ENCODE measurements at places on chromosomes 12 and 14.
A peak's percentile ranks its signal among the peaks of the same experiment; 100 is the strongest.

DNA sequence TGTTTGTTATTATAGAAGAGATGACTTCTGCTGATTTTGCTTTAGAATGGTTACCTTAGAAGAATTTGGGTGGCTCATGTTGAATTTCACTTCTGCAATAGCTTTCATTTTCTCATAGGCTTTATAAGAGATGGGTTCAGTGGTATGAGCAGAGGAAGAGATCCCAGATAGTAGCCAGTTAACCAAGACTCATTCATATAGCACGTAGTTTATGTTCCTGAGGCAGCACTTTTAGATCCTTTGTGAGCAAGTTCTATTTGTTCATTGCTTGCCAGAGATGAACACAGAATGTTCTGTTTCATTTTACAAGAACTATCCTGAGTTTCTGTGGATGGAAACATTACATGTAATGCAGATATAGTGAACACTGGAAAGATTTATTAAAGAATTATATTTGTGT is 32.2 kb downstream of the RAB21 start:
- DNase-seq = no peak

DNA sequence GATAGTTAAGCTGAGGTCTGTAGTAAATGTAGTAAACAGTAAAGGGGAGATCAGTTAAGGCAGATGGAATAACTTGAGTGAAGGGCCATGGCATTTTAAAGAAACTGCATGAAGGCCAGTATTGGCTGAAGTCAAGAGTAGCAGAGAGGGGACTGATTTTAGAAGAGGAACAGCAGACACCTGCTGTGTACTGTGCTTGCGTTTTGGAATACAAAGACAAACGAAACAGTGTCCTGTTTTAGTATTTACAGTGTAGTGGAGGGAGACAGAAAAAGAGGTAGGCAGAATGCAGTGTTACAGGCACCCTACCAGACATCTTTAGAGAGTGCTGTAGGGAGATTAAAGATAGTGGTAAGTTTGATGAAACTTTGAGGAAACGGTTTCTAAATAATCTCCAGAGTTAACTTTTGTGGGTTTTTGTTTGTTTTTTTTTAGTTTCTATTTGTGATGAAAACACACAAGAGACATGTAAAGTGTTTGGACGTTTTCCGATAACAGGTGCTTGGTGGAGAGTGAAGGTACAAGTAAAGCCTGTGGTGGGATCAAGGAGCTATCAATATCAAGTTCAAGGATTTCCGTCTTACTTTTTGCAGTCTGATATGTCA is 2.1 kb downstream of the HELB start:
- no peak for DNase-seq

DNA sequence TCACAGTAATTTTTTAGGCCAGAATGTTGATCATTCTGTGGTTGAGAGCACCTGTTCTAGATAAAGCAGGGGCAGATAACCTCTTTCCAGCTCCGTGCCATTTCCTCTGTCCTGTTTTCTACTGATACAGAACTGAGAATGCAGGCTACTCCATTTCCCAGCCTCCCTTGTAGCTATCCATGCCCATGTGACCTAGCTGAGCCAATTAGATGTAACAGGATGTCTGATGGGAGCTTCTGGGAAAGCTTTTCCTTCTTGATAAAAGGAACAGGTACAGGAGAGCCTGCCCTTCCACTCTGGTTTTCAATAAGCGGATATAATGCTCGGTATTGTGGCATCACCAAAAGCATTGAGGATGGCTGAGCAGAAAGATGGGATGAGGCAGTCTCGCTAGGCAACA is 54.2 kb downstream of the LRRC74A start:
- DNase-seq = no peak

DNA sequence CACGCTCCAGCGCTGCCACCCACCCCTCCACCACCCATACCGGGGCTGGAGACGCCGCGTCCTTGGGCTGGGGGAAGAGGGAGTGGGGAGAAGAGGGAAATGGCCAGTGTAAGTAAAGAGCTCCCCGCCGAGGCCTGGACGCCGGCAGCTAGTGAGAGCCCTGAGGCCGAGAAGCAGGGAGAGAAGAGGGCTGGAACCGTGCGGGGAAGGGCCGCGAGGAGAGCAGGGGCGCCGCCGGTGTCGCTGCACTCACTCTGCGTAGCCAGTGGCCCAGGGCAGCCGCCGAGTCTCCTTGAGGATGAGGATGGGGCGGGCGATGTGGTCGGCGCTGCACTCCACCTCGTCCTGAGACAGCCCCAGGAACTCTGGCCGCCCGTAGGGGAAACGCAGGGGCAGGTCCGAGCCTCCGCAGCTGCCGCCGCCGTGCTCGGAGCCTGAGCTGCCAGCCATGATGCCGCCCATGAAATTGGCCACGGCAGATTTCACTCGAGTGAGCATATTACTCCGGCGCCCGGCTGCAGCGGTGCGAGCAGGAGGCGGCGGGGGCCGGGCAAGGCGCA is 631 bp downstream of the PPM1H start:
- no peak for DNase-seq

- no peak for DNase-seq
Observed at GRCh38 chr14:63666335-63666734, 24.7 kb upstream of the WDR89 start.

- no peak for DNase-seq
Observed at GRCh38 chr14:81751198-81751597, 217.5 kb upstream of the SEL1L start.

- DNase-seq = no peak
Observed at GRCh38 chr12:15209782-15210181, 11.4 kb downstream of the RERG start.

DNA sequence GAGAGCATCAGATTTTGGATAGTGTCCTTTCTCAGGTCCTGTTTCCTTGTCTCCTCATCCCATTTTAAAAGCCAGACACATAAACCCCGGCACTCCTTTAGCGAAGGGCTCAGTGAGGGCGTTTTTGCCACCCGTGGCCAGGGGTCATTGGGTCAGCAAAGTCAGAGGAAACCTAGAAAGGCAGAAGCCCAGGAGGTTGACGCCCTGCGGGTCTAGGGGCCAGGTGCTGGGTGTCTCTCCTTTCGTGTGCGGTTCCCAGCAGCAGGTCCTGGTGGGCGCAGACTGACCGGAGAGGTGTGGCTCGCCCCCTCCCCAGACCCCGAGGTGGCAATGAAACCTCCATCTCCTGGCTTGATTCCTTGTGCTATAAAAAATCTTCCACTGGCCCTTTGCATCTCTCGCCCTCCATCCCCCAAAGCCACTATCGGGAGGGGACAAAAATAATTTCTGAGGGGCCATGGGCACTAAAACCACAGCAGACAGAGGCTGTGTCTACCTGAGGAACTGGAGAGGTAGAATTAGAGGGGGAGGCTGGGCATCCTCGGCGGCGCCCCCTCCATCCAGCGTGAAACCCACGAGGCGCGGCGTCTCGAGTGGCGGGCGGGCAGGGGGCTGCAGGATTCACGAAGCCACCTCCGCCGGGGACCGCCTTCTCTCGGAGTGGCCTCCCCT is 858 bp upstream of the FRMD6 start:
- DNase-seq = no peak

DNA sequence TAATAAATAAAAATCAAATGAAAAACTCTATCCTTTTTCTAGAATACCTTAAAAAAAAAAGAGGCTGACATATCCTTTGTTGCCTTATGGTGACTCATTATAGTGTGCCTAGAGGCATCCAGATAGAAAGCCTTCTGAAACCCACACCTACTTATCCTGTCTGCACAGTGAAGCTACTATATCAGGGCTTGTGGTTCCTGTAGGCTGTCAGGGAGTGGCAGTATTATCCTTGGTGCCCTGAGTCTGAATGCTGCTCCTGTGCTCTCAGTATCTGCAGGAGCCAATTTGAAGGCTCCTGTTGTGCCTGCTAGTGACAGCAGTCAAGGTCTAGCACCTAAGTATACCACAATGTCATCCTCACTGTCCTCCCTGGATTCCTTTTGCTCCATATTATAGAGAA is 168.4 kb upstream of the AVPR1A start:
- no peak for DNase-seq

DNA sequence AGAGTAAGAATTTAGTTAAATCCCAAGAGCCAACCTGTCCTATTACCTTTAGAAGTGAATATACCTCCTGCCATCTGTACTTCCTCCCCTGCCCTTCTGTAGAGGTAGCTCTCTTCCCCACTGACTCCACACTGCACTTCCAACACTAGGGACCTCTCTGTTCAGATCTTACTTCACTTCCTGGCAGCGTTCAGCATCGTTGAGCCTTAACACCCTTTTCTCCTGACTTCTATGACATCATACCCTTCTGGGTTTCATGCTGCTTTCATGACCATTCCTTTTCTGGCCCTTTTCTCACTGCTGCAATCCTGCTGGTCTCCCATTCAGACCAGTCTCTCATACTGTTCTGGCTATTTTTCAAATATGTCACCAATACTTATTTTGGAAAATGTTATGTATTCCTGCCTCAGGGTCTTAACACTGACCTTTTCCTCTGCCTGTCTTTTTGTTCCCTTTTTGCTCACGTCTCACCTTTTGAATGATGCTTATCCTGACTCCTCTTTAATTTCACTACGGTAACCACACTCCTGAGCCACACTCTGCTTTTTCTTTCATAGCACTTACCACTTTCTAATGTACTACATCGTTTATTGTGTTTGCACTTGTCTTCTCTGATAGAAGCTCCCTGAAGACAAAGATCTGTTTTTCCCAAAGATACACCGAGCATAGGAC is 67.6 kb downstream of the PLEKHA5 start:
- DNase-seq = no peak

GRCh38 chr14:86243158-86243557 is 713.2 kb downstream of the FLRT2 start:
- DNase-seq = no peak

DNA sequence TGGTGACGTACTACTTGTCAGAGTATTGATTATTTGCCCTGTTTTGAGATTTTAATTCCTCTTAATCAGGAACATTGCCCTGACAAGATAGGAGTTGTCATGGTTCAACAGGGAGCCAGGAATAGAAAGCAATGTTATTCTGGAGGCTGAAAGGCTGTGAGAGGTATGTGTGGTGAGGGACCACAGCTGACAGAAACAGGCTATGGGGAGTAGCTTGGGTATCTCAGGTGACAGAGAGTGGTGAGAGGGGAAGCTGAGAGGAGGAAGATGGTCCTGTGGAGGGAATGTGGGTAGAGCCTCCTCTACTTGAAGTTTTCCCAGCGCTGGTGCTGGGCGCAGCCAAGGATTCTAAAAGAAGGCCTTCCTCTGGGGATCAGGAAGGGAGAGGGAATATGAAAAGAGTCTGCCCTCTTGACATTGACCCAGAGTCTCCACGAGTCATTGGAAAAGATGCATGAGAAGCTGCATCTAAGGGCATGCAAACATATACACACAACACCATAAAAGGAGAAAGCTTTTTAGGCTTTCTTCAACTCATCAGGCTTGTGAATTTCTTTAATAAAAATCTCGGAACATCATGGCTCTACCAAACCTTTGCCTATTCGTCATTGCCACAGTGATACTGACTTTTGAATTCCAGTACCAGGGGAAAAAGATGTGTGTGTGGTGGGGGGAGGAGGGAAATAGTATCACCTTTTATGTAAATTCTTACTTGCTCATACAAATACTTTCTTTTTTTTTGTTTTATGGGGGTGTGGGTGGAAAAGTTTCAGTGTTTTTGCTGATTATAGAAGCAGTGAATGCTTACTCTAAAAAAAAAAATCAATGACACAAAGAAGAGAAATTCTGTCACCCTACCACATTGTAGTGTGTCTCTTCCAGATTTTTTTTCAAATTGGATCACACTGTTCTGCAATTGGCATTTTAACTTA is 39.9 kb upstream of the DHRS7 start:
- no peak for DNase-seq

- no peak for DNase-seq
Observed at GRCh38 chr12:53344487-53344823, 8.3 kb upstream of the SP7 start.

GRCh38 chr14:65750906-65751305 is 338.4 kb downstream of the FUT8 start:
- no peak for DNase-seq

DNA sequence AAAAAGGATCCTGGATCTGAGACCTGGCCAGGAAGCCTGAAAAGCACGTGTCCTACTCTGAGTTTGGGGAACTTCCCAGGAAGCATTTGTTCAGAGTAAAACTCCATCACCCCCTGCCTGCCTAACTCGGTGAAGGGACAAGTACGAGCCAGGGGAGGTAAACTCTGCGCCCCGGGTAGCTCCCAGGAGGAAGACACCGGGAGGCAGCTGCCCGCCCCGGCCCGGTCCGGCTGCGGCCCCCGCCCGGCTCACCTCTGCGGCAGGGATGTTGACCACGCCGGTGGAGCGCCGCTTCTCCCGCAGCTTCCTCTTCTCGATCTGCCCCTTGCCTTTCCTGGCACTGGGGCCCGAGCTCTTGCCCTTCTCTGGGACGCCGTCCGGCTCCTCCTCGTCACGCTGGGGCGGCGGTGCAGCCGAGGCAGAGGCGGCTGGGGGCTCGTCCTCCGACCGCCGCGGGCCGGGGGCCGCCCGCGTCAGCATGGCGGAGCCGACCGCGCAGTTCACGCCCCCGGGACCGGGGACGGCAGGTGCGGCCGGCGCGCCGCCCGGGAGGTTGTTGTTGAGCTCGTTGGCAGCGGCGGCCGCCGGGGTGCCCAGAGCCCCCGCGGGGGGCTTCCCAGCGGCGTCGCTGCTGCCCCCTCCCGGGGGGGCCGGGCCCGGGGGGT is 1.2 kb downstream of the PAWR start:
- no peak for DNase-seq

- no peak for DNase-seq
Observed at GRCh38 chr14:63438065-63438757, 105.0 kb downstream of the PPP2R5E start.

- no peak for DNase-seq
Observed at GRCh38 chr12:130566446-130567155, 149.5 kb downstream of the RIMBP2 start.

DNA sequence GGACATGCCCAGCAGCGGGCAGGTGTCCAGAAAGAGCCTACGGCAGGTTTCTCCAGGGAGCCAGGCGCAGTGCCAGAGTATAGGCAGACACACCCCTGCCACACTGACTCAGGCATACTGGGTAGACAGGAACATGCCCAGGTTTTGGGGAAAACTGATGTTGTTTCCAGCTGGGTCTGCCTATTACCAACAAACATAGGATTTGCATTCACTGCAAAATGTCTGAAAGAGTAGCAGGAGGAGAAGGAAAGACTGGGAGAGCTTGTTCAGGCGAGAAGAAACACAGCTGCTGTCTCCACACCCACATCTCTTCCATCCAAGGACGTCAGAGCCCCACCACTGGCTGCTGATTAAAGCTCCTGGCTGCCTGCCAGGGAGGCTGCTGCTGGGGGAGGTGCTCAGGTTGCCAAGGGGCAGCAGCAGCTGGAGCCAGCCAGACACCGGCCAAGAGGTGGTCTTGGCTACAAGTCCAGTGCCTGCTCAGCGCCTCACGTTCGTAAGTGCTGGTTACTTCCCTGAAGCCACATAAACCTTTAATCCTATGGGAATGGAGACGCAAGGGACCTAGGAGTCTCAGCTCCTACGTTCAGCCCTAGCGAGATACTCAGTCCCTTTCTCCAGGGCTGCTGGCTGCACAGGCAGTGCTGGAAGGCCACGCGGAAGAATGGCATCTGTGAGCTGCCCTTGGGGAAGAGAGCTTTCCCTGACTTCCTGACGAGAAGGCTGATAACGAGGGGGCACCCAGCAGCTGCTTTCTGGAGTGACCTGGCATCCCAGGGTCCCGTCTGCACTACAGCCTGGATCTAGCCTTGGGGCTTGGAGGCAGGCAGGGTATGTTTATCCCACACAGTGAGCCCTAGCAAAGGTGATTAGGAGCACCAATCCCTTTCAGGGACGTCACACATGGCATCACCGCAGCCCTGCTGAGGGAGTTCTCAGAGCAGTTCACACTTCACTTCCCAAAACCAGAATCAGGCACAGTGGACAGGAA is 58.1 kb downstream of the PLEKHG3 start:
- DNase-seq = peak; percentile 49

GRCh38 chr12:18750085-18750484 is 12.2 kb downstream of the CAPZA3 start:
- DNase-seq = no peak
